CD4-positive, alpha-beta T cell (primary cell): ENCODE measurements at places on chromosomes 11 and 22. TPM values are rescaled to one million over a fixed set of nuclear protein-coding genes. Genes with fewer than 3 reads are reported as not detected.

DNA sequence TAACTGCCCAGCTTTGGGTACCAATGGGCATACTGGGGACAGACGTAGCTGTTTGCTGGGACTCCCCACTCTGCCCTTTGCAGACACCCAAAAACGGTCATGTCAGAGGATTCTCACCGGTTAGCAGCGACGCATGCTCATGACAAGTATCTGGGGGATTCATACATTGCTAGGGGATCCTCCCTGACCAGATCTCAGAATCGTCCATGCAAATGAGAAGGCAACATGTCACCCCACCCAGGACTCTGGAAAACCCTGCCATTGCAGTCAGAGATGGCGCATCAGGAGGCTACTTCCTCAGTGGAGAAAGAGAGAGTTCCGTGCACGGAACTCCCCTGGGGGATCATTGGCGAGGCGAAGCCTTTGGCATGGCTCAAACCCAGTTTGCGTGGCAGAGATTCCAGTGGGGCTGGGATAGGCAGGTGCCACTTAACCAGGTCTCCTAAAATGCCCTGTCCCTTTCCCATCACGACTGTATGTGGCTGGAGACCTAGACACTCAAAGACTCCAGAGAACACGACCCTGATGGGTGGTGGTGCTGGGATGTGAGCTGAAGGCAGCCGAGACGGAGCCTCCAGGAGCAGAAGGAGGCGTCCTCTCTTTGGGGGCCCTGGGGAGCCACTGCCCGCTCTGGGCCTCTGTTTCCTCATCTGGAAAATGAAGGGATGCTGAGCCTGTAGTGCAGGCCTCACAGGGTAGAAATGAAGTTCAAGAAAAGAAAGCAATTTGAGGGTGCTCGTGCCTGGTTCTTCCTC lies 4.9 kb downstream of the RGL4 start:
- DNase-seq = no peak

DNA sequence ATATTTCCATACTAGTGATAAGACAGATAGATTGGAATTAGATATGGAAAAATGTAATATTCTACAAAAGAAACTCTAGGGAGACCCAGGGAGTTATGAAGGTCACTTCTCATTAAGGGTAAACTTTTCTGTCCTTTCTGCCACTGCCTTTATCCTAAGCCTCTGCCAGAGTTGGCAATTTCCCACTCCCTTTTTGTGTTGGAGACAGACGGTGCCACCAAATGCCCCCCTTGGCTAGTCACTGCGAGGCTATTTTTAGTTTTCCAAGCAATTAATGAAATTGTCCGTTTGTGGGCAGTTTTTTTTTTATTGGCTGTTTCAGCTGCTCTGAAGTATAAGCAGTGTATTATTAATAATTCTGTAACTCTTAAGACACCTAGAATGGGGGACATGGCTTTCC lies 67.6 kb upstream of the TENM4 start:
- DNase-seq = no peak

GRCh38 chr22:48180631-48181030 lies 1418.2 kb downstream of the TBC1D22A start:
- no peak for DNase-seq

DNA sequence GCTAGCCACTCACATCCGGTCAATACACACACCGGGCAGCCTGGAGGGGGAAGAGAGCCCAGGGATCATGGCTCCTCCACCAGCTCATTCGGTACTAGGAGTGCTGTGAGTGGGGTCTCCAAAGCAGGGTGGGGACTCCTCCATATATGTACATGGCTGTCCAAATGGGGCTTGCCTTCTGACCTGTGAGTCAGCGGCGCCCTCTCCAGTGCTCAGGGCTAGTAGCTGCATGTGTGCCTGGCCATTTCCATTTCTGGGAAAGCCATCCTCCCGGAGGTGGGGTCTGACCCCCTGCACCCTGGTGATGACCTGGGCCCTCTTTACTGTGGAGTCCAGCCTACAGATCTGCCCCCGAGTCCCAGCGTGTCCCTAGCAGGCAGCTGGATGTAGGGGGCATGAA lies 181.9 kb downstream of the CEP164 start:
- DNase-seq = no peak

DNA sequence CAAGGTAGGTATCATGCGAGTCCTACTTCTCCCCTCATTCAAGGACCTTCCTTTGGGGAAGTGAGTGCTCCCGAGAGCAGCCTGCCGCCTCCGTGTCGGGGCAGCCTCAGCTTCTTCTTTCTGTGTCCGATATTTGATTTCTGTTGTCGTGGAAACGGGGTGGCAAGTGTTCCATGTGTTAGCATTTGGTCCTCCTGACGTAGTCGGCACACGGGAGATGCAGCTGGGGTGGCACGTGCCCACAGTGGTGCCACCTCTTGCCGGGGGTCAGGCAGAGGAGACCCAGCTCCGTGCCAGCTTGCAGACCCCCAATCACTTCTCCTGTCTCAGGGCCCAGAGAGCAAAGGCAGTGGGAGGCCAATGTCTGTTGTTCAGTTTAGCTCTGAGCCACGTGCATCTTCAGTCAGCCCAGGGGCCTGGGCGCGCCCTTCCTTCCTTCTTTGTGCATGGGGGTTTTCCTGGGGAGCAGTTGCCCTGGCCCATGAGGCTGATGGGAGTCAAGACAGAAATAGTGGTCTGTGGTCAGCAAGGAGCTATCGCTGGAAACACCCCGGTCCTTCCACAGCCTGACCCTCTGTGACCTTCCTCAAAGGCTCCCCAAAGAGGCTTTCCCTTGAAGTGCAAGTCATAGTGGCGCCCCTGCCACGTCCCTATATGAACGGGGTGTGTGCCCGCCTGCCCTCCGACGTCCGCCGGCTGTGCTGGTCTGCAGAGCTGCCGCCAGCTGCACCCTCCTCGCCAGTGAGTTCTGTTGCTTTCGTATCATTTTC lies 44.5 kb downstream of the PARVB start:
- DNase-seq = peak; percentile 70

Gene MUC2
- total RNA-seq = not detected

- DNase-seq = peak; percentile 71
These were observed 154.9 kb upstream of the NAV2 start for GRCh38 chr11:19557720-19558140.

DNA sequence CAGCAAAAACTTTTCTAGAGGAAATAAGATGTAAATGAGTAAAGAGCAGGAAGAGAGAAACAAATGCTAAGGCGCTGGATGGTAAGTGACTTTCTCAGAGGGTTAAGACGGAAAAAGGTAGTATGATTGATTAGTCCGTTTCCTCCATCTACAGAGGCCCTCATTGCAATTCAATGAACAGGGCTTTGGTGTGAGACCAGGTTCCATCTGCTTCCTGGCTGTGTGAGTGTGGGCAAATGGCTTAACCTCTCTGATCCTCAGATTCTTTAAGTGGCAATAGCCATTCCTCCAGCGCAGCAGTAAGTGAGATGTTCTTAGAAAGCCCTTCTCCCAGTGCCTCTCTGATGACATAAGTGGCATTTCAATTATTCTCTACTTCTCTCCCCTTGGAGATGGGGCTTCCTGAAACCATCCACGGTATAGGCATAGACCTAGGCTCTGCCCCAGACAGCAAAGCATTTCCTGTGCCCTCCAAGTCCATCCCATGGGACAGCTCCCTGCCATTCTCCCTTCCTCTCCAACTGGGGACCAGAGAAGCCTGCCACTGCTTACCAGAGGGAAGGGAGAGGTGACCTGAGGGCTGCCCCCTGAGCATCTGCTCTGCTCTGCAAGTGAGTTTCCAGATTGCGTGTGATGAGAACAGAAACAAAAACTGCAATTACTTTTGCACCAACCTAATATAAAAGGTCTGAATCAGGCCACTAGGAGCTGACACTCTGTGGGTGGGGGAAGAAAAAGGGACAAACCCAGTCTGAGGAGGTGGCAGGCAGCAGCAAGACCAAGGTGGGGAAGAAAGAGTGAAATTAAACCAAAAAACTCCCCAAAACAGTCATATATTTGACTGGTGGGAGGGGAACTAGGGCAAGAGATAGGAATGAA lies 12.7 kb upstream of the CD44 start:
- DNase-seq = no peak

- DNase-seq = no peak
These were observed 16.2 kb downstream of the SHISA8 start for GRCh38 chr22:41898645-41899044.

Gene GUCY1A2
- not detected for total RNA-seq

Gene OR2AT4
- total RNA-seq = not detected

- DNase-seq = no peak
These were observed 53.7 kb downstream of the UBASH3B start for GRCh38 chr11:122709039-122709760.

GRCh38 chr11:62689421-62690183 lies at the start of gene LRRN4CL:
TSS of gene LRRN4CL (minus strand) at chr11:62689530. CDS start at chr11:62688508, 1,022 bp downstream.
- DNase-seq = no peak

- DNase-seq = no peak
These were observed 5.3 kb downstream of the EXPH5 start for GRCh38 chr11:108588287-108588686.

DNA sequence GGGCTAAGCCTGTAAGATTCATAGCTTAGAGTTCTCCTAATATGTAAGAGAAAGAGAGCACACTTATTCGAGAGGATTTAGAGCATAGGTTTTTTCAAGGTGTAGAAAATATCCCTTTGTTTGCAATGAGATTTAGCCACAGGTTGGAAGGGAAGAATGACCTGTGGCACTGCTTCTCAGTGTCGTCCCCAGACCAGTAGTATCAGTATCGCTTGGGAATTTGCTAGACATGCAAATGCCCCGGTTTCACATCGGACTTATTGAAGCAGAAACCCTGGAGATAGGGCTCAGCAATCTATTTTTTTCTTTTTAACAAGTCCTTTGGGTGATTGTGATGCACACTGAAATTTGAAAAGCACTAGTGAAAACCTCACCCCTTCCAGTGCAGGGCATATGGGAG lies 362.6 kb upstream of the C11orf87 start:
- no peak for DNase-seq

Gene OR9G1
- total RNA-seq = not detected

DNA sequence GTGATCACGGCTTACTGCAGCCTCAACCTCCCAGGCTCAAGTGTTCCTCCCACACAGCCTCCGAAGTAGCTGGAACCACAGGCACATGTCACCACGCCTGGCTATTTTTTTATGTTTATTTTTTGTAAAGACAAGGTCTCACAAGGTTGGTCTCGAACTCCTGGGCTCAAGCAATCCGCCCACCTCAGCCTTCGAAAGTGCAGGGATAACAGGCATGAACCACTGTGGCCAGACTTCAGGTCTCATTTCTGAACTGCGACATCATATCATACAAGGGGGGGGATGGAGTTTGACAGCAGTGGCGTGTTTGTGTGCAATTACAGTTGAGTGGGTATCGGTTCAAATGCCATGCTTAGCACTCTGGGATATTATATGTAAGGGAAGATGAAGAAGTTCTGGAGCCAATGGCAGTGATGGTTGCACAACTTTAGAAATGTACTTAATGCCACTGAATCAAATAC lies 6.9 kb downstream of the NAALADL1 start:
- DNase-seq = no peak

DNA sequence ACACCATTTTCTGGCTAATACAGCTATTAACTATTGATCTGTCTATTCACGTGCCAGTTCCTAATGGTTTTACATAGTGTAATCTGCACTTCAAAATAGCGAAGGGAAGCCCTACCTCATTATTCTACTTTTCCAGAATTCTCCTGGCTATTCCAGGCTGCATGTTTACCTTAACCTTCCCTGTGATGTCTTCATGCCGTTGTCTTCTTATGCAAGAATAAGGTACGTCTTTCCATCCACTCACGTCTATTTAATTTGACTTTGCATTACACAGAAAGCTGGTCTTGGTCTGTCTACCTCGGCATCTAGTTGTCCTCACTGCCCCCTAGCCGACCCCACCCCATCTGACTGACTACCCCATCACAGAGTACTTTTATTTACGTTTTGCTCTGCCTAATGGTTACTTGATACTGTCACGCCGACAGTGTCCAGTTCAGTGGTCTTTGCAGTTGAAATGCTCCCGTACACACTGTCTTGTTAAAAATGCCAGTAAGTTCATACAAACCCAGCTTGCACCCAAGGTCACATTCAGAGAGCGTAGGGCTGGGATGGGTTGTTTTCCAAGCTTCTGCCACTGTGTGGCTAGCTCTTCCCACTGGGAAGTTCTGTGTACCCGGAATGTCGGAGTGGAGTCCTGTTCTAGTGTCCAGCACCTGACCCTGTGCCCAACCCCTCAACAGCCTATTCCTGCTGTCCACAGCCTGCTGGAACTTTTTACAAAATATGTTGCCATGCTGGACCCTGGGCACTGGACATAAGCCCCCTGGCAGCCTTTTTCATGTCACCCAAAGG lies 15.0 kb downstream of the NEAT1 start:
- DNase-seq = no peak

DNA sequence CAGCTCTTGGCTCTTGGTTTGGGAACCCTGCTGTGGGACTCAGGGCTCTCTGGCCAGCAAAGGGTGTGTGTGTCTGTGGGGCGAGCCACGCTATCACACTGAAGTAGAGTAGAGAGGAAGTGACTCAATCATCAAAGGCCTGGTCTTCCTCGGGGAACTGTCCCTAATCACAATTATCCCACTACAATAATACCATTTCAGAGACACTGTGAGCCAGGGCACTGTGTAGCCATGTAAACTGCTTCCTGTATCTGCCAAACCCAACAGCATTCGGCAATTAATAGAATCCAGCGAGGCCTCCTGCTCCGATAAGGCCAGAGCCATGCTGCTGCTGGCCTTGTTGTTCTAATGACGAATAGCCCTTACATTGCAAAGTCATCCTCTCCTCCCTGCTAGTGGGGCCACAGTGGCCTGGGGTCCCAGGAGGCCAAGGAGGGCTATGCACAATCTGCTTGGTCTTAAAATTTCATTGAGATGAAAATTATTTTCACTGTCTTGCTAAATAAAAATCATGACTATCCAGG lies 49.8 kb upstream of the LMO2 start:
- DNase-seq = no peak

DNA sequence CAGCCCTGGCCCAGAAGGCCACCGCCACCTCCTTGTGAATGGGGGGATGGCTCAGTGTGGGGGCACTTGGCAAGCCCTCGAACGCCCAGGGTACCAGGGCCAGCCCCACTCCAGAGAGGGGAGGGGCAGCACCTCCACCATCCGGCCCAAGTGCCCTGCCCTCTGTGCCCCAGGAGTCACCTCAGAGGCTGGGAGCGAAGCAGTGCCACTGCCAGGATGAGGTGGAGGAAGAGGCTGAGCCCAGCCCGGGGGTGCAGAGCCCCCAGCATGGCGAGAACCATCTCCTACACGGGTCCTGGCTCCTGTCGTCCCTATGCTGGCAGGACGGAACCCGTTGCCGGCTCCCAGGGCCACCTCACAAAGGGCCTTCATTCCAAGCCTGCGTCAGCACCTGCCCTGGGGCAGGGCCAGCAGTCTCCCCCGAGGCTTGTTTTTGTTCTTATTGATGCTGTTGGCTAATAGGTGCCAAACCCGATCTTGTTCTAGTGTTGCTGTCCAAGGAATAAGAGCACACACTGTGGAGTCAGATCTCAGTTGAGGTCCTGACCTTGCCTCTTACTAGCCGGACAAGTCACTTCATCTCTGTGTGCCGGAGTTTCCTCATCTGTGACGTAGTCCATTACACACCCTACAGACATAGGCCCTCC lies at the start of gene FREY1:
TSS of gene FREY1 (minus strand) at position 307 of the 647 bp plus-strand sequence. CDS start at position 281, 26 bp downstream.
- DNase-seq = no peak
